Ascending aorta (tissue), 2 donors: ENCODE measurements at places on chromosomes 7 and 10.

DNA sequence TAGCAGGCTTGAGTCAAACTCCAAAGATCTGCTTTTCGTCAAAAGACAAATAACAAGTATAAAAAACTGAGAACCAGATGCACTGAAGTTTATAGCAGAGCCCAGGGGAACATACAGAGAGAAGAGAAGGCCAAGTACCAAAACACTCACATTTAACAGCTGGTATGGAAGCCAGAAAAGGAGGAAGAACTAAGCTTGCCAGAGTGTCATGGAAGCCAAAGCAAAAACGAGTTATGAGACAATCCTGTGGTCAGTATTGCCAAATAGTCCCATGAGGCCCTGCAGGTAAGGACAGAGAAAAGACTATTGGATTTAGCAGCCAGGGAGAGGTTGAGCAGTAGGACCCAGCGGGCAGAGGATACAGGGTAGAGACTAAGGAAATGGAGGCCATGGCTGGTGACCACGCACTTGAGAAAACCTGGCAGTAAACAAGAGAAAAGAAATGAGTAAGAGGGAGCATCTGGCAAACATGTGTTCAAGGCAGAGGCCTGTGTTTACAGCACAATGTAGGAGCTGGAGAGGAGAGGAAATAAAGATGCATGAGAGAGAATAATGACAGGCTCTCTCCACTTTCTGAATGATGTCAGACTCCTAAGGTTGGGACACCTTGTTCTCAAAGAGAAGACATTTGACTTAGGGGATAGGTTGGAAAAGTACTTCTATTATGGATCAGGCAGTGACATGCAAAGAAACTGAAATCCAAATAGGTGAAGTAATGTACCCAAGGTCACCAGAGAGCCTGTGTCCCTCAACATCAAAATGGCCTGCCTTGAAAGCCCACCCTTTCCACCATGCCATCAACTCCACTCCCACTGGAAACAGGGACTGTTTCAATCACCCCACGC, 9.1 kb downstream of the CREB3L2 start:
- no peak for DNase-seq
- no peaks in the 10 kb centered on the region for H3K36me3 ChIP-seq
- H3K27ac ChIP-seq: peak overlapping the region; percentile 83
- H3K4me3 ChIP-seq: peak overlapping the region; percentile 35
- H3K4me1 ChIP-seq: peaks cover 37% of the 10 kb centered on the region

DNA sequence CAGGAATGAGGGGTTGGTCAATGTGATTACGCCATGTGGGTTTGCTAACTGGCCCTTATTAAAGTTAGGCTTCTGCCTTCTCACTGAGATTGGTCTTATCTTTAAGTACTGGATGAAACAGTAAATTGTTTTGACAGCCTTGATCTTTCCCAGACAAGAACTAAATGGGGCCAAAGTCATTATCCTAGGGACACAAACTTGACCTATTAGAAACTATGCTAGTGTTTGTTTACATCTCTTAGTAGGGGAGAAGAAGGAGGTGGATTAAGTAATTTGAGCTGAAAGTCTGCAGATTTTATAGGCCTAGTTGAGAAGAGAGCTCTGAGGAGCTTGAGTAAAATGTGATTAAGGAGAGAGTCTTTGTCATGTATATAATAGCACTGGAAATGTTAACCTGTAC, 386.9 kb downstream of the HTR7 start:
- H3K4me1 ChIP-seq: peaks cover 5% of the 10 kb centered on the region
- no peak overlapping the region for H3K27ac ChIP-seq
- no peaks in the 10 kb centered on the region for H3K36me3 ChIP-seq
- H3K27me3 ChIP-seq: no peaks in the 10 kb centered on the region
- no peak for DNase-seq

DNA sequence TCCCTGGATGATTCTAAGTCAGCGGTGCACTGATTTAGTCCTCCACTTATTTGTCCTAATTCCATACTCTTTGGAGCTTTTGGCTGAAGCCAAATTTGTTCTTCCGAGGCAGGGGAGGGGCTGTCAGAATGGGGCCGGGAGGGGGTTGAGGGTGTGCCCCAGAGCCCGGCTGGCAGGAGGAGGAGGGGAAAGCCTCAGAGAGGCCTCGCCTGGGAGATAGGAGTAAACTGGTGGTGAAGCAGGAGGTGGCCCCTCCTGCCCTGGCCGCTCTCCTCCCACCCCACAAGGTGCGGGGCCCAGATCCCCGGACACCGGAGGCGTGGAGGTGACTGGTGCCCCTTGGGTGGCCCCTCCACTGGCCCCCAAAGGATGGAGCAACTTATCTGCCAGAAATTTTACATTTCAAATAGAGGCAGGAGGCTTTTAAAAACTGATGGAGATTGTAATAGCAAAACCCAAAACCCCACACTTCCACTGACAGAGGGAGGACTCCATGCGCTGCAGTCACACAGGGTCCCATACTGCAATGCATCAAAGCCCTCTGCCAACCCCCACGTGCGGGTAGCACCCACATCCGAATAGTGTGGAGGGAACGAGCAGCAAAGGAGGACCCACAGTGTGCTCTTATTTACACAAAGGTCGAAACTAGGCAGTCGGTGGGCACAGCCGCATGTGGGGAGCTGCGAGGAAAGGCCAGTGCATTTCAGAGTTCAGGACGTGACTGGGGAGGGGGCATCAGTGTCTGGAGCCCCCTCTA, 61.9 kb downstream of the CAMK2B start:
- no peaks in the 10 kb centered on the region for H3K27me3 ChIP-seq
- no peak overlapping the region for H3K27ac ChIP-seq
- H3K4me1 ChIP-seq: peaks cover 15% of the 10 kb centered on the region
- H3K36me3 ChIP-seq: no peaks in the 10 kb centered on the region
- DNase-seq: no peak
- H3K4me3 ChIP-seq: no peak overlapping the region

GRCh38 chr7:6642861-6643640, 5.9 kb downstream of the ZNF316 start:
- no peak for DNase-seq
- peaks cover 67% of the 10 kb centered on the region for H3K36me3 ChIP-seq
- no peaks in the 10 kb centered on the region for H3K27me3 ChIP-seq
- peaks cover 4% of the 10 kb centered on the region for H3K4me1 ChIP-seq
- H3K4me3 ChIP-seq: no peak overlapping the region
- H3K27ac ChIP-seq: no peak overlapping the region

DNA sequence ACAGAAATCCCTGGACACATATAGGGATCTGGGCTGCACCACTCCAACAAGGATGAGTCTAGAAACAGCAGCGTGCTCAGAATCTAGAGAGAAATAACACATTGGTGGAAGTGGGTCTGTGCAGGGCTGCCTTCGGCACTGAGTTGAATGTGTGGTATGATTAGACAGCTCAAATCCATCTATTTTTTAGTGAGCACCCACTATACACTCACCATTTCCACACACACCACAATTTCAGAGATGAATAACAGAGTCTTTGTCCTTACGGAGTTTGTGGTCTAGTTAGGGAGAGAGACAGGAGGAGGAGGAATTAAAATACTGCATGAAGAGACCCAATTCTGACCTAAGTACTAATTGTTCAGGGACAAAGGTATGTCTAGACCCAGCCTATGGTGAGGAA, 44.2 kb downstream of the JAZF1 start:
- no peaks in the 10 kb centered on the region for H3K36me3 ChIP-seq
- no peaks in the 10 kb centered on the region for H3K4me1 ChIP-seq

DNA sequence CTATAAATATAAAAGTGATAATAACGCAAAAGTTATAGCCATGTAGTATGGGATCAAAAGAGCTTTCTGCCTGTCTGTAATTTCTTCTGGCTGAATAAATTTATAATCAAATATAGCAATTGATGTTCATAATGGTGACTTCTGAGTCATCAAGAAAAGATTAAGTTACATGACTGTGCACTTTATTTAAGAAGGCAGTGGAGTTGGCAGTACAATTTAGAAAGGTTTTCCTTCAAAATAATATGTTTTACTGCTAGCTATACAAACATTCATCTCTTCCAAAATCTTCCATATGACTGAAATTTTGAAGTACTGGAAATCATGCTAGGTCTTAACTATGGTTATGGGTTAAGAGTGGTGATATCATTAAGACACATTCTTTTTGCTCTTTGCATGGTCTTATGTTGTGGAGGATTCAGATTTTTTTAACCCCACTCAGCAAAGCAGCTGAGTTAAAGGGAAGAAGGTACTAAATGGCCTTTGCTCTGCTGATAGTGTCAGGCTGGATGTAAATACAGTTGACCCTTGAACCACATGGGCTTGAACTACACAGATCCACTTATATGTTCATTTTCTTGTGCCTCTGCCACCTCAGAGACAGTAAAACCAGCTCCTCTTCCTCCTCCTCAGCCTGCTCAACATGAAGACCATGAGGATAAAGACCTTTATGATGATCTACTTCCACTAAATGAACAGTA, 323.6 kb downstream of the BBS9 start:
- DNase-seq: no peak
- H3K4me1 ChIP-seq: no peaks in the 10 kb centered on the region
- H3K27me3 ChIP-seq: no peaks in the 10 kb centered on the region
- H3K4me3 ChIP-seq: no peak overlapping the region
- H3K36me3 ChIP-seq: no peaks in the 10 kb centered on the region

- DNase-seq: no peak
- no peaks in the 10 kb centered on the region for H3K36me3 ChIP-seq
- no peak overlapping the region for H3K27ac ChIP-seq
- H3K27me3 ChIP-seq: no peaks in the 10 kb centered on the region
- H3K4me1 ChIP-seq: no peaks in the 10 kb centered on the region
- no peak overlapping the region for H3K4me3 ChIP-seq
Measured at GRCh38 chr10:93639791-93640190, 27.5 kb downstream of the PDE6C start.

- H3K4me1 ChIP-seq: peaks cover 4% of the 10 kb centered on the region
- no peak for DNase-seq
- H3K4me3 ChIP-seq: peak overlapping the region; percentile 75
- H3K36me3 ChIP-seq: no peaks in the 10 kb centered on the region
- H3K27me3 ChIP-seq: no peaks in the 10 kb centered on the region
Measured at GRCh38 chr7:96710544-96710943, 898 bp upstream of the SEM1 start.

- no peak overlapping the region for H3K4me3 ChIP-seq
- H3K27ac ChIP-seq: no peak overlapping the region
- DNase-seq: no peak
- no peaks in the 10 kb centered on the region for H3K36me3 ChIP-seq
- no peaks in the 10 kb centered on the region for H3K4me1 ChIP-seq
Measured at GRCh38 chr7:23093546-23093945, 12.0 kb upstream of the KLHL7 start.

- peak overlapping the region; percentile 65 for H3K27ac ChIP-seq
- no peaks in the 10 kb centered on the region for H3K27me3 ChIP-seq
- H3K4me3 ChIP-seq: no peak overlapping the region
- H3K36me3 ChIP-seq: peaks cover 3% of the 10 kb centered on the region
- no peak for DNase-seq
- peaks cover 9% of the 10 kb centered on the region for H3K4me1 ChIP-seq
Measured at GRCh38 chr7:135160858-135161653, 9.5 kb downstream of the CYREN start.

- no peak for DNase-seq
- H3K4me3 ChIP-seq: peak overlapping the region; percentile 7
- H3K4me1 ChIP-seq: peaks cover 16% of the 10 kb centered on the region
- no peaks in the 10 kb centered on the region for H3K36me3 ChIP-seq
- peak overlapping the region; percentile 71 for H3K27ac ChIP-seq
Measured at GRCh38 chr10:31157123-31158010, 125.7 kb upstream of the ZNF438 start.

GRCh38 chr7:30428246-30429155, 50.1 kb downstream of the NOD1 start:
- no peak overlapping the region for H3K27ac ChIP-seq
- DNase-seq: no peak
- H3K4me3 ChIP-seq: no peak overlapping the region
- H3K4me1 ChIP-seq: peaks cover 6% of the 10 kb centered on the region

DNA sequence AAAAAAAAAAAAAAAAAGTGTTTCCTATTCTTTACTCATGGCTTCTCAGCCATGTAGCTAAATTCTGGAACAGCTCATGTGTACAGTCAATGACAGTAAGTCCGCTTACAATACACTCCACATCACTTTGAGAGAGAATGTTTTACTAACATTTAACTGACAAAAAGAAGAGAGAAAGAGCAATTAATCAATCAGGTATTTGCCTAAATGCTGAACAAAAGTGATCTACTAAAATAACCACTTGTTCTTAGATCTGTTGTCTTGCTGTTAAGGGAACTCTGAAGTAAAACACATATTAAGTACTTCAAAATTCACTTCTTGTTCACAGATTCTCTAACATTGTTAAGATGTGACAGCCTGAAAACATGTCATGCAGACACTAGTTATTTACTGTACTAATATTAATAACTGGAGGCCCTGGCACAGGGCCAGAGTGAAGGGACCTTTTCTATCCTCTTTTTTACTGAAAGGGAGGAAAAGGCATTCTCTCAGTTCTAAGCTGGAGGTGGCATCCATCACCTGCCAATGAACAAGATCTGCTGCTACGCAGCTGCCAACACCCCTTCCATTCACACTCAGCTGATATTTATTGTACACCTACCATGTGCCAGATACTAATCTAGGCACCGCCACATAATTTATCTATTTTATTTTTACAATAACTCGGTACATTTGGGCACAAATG, 72.6 kb downstream of the AHR start:
- no peak overlapping the region for H3K4me3 ChIP-seq
- no peaks in the 10 kb centered on the region for H3K27me3 ChIP-seq
- no peak for DNase-seq

GRCh38 chr7:69218576-69218975, 379.7 kb upstream of the AUTS2 start:
- no peaks in the 10 kb centered on the region for H3K36me3 ChIP-seq
- no peak overlapping the region for H3K4me3 ChIP-seq
- DNase-seq: no peak
- no peaks in the 10 kb centered on the region for H3K4me1 ChIP-seq

DNA sequence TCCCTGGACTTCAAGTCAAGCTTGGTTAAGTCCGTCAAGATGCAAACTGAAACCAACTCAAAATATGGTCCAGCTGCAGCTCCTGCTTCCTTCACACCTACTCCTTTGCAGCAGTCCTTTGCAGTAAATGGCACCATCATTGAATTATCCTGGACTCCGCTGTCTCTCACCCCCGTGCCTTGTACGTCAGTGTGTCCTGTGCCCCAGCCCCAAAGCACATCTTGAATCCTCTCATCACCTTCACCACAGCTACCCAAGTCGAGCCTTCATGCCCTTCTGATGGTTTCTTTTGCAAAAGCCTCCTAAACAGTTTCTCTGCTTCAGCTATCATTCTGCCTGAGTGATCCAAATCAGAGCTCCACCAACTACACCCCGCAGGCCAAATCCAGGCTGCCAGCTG, 88.4 kb upstream of the LEP start:
- H3K27me3 ChIP-seq: no peaks in the 10 kb centered on the region
- DNase-seq: no peak
- no peaks in the 10 kb centered on the region for H3K4me1 ChIP-seq
- H3K36me3 ChIP-seq: no peaks in the 10 kb centered on the region

GRCh38 chr10:70536196-70536861, 57.8 kb downstream of the PALD1 start:
- H3K27ac ChIP-seq: no peak overlapping the region
- H3K4me1 ChIP-seq: no peaks in the 10 kb centered on the region
- DNase-seq: no peak
- no peaks in the 10 kb centered on the region for H3K27me3 ChIP-seq

DNA sequence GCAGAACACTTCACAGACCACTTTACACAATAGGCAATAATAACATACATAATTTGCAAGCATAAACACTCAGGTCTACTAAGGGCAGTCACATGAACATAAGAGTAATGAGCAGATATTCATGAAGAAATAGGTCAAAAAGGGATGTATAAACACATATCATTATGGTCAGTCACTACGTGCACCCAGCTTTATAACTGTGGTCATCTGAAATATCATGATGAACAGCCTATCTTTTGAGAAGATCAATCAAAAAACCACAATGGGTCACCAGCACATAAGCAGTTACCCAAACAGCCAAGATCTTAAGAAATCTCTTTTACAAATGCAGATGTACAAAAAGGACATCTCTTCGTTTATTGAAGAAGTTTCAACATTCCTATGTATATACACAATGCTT, 35.5 kb upstream of the DRGX start:
- no peaks in the 10 kb centered on the region for H3K36me3 ChIP-seq
- H3K27me3 ChIP-seq: no peaks in the 10 kb centered on the region
- H3K27ac ChIP-seq: no peak overlapping the region
- no peak for DNase-seq
- no peak overlapping the region for H3K4me3 ChIP-seq
